ENCODE measurements at places on chromosomes 3 and 15.

DNA sequence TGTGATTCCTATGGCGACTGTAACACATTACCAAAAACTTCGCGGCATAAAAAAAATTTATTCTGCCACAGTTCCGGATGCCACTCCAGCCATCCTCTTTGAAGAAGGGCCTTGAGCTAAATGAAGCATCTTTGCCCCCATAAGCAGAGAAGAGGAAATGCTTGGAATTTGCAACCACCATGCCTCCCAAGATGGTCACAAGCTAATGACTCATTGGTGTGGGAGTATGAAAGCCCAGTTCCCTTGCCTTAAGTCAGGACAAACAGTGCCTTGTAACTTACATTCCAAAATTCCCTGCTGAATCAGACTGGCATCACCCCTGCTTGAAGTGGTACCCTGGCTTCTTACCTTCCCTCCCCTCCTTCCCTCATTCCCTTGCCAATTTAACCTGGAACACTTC lies 1077.4 kb downstream of the EPHA3 start:
- DNase-seq, result no peak

DNA sequence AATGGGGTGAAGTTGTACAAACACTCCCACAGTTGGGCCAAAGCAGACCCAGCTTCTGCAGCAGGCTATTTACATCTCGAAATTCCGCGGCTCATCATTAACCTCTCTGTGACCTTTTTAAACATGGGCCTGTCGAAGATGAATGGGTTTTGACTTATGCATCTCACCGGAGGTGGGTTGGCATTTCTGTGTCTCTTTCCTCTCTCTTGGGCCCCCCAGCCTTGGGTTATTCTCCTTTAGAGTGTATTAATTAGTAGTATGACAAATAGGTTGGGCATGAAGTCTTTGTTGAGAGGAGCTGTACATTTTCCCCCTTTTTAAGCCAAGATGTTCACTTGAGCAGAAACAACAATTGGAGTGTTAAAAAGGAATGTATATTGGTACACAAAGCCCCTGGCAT lies 9.8 kb downstream of the SMAD6 start:
- no peak for DNase-seq

DNA sequence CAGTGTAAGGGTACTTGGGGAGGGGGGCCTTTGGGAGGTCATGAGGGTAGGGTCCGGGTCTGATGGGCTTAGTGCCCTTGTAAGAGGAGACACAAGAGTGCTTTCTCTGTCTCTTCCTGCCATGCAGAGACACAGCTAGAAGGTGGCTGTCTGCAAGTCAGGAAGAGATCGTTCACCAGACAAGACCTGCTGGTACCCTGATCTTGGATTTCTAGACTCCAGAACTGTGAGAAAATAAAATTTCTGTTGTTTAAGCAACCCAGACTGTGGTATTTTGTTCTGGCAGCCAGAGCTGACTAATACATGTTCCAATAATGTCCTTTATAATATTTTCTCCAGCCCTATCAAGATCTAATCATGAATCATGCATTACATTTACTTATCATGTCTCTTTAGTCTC lies 130.0 kb upstream of the VEPH1 start:
- no peak for DNase-seq

GRCh38 chr15:78148392-78149067 lies 632 bp upstream of the IDH3A start:
- no peak for DNase-seq

- DNase-seq, result no peak
Measured at GRCh38 chr3:58588030-58588614, 10.9 kb upstream of the FAM107A start.

- no peak for DNase-seq
Measured at GRCh38 chr3:172698631-172699030, 12.2 kb downstream of the NCEH1 start.

DNA sequence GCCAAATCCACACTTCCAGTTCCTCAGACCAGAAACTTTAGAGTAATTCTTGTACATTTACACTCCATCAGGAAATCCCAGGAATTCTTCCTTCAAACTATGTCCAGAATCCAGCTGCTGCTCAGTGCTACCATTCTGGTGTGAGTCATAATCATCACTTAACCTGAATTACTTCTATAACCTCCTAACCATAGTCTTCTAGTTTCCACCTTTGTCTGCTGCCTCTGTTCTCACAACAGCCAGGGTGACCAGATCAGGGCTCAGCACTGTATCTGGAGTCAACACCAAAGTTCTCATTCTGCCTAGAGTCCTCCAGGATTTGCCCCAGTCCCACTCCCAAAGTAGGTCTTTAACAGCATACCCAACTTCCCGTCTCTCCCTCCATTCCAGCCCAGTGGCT lies 3.4 kb downstream of the CLDND1 start:
- no peak for DNase-seq

GRCh38 chr3:136994772-136995516 lies 37.2 kb downstream of the IL20RB start:
- DNase-seq, result no peak

- DNase-seq, result no peak
Measured at GRCh38 chr3:187343670-187344069, 24.5 kb upstream of the RTP4 start.

DNA sequence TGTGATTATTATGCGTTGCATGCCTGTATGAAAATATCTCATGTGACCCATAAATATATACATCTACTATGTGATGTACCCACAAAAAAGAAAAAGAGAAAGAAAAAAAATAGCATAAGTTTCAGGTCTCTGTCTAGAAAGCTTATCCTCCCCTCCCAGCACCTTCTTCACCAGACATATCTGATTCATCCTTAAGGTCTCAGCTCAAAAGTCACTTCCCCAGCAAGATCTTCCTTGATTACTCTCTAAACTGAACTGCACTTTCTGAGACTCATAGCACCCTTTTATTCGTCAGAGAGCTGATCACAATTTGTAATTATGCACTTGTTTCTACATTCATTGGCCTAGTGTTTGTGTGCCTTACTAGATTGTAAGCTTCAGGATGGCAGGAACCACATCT lies 11.1 kb upstream of the PTPN9 start:
- DNase-seq, result no peak

- no peak for DNase-seq
Measured at GRCh38 chr3:195999896-196000295, 82.0 kb downstream of the TFRC start.

DNA sequence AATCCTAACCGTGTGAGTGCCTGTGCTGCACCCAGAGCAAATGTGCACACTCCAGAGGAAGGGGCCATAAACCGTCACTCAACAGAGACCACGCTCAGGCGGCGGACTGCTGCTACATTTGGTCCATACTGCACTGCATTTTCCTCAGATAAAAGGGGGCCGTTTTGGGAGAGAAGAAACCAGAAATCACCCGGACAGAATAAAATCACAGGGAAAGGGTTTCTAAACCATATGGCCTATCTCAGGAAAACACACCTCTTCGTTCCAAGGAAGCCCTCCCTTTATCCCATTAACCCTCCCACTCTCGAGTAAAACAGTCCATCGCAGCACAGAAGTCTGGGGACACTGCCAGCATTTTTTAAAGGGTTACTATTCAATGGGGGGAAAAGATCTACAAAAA lies 7.6 kb downstream of the IL17RD start:
- no peak for DNase-seq

- DNase-seq, result no peak
Measured at GRCh38 chr15:94069844-94070243, 161.5 kb upstream of the MCTP2 start.

DNA sequence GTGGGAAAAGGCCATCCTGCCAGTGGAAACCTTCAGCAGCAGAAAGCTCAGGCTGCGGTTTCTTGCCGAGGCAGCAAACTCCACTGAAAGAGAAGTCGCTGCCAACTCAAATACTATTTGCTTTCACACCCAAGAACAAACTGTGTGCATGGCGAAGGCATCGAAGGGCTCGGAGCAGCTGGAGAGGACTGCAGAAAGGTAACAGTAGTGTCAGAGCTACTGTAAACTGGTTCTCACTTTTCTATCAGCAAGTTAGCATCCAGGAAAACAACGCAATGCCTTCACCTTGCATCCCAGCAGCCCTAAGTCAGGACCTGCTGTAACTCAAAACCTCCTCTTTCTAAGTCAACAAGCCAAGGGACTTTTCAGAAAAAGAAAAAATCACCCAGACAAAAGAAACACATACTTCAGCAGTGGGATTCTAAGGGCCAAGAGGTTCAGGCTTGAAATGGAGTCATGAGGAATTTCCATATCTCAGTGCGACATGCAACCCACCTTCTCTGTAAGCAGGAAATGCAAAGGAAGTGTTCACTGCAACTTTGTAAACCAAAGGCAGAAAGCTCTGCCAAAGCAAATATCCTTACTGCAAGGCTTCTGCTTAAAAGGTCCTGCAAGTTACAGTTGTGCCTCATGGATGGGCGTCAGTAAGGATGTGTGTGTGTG lies 193.5 kb downstream of the FOXP1 start:
- no peak for DNase-seq

DNA sequence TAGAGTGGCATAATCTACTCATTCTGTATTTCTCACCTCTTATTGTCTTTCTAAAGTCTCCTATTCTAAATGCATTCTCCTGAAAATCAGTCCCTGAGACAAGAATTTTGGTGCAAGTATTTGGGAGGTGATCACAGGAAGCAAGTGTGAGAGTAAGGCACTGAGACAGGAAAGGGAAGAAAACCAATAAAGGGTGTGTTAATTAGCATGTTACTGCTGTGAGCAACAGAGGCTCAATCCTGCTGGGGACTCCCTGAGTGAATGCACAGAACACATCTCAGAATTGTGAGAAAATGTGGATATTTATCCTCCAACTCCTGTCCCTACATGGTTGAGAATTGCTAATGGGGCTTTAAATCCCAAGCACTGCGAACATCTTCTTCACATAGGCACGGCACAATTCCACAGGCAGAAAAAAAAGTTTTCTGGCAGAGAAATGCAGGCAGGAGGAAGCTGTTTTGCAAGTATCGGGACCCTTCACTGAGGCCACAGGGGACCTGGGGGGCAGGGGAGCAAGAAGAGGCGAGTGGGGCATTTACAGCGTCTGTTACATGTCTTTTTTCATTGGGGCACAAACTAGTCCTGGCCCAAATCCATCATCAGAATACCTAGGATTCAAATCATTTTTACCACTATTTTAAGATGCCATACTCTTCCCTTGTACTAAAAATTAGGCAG lies 27.2 kb upstream of the STT3B start:
- no peak for DNase-seq

DNA sequence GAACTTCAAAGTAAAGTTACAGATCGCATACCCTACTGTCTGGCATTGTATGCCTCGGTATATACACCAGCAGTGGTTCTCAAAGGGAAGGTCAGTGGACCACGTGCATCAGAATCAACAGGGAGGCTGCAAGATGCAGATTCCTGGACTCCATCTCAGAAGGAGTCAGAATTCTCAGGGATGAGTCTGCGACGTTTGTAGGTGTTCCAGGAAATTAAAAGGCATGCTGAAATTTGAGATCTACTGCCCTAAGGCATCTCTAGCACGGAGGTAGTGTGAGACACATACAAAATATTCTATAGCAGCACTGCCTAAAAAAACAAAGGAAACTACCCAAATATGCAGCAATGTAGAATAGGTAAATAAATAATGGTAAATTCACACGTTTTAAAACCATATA lies 136.8 kb upstream of the BNIP2 start:
- no peak for DNase-seq

GRCh38 chr3:9100513-9100894 lies 137.2 kb upstream of the RAD18 start:
- DNase-seq, result no peak

- DNase-seq, result no peak
Measured at GRCh38 chr3:48015431-48016180, 610 bp downstream of the MAP4 start.

DNA sequence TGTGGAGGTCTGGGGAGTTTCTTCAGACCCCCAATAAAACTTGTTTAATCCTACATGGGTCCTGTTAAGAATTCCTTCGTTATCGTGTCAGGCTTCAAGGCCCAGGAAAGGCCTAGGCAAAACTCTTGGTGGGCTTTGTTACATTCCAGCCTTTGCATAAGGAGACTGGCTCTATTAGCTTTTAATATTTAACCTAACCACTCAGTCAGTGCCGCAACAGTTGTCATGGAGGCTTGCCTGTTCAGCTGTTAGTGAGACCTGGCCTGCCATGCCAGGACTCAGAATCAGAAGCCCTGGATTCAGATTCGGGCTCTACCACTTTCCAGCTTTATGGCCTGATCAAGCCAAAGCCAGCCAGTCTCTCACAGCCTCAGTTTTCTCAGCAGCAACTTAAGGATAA lies 19.6 kb downstream of the EIF1B start:
- DNase-seq, result no peak

- DNase-seq, result no peak
Measured at GRCh38 chr3:104977719-104978118, 389.0 kb upstream of the ALCAM start.

DNA sequence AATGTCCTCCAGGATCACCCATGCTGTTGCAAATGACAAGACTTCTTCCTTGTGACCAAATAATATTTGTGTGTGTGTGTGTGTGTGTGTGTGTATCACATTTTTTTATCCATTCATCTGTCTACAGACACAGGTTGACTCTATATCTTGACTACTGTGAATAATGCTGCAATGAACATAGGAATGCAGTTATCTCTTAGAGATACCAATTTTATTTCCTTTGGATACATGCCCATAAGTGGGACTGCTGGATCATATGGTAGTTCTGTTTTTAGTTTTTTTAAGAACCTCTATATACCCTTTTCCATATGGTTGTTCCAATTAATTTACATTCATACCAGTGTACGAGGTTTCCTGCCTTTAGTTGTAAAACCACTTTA lies 41.7 kb downstream of the GPR176 start:
- DNase-seq, result no peak

DNA sequence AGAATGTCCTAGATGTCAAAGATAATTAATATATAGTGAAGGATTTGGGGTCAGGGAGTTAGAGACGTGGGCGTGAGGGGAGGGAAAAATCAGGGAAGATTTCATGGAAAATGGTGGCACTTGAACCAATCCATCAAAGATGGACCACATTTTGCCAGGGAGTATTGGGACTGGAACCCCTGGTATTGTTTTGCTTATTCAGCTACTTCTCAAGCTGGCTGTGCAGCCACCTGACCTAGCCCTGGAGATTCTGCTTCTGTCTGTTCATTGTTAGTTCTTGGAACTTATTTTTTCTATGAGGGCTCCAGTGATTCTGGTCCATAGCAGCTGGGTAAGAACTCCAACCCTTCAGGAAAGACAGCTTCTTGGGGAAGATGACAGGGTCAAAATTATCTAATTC lies 3.3 kb upstream of the THRB start:
- DNase-seq, result no peak

DNA sequence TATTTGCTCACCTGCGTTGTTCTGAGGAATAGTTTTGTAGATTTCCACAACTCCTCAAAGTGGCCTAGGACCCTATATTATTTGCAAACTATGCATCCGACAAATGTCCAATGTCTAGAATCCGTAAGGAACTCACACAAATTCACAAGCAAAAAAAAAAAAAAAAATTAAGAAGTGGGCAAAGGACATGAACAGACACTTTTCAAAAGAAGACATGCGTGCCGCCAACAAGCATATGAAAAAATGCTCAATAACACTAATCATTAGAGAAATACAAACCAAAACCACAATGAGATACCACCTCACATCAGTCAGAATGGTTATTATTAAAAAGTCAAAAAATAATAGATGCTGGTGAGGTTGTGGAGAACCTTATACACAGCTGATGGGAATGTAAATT lies 398.5 kb upstream of the PROK2 start:
- no peak for DNase-seq
